T47D (cell line): ENCODE measurements at places on chromosomes 3 and 15.

DNA sequence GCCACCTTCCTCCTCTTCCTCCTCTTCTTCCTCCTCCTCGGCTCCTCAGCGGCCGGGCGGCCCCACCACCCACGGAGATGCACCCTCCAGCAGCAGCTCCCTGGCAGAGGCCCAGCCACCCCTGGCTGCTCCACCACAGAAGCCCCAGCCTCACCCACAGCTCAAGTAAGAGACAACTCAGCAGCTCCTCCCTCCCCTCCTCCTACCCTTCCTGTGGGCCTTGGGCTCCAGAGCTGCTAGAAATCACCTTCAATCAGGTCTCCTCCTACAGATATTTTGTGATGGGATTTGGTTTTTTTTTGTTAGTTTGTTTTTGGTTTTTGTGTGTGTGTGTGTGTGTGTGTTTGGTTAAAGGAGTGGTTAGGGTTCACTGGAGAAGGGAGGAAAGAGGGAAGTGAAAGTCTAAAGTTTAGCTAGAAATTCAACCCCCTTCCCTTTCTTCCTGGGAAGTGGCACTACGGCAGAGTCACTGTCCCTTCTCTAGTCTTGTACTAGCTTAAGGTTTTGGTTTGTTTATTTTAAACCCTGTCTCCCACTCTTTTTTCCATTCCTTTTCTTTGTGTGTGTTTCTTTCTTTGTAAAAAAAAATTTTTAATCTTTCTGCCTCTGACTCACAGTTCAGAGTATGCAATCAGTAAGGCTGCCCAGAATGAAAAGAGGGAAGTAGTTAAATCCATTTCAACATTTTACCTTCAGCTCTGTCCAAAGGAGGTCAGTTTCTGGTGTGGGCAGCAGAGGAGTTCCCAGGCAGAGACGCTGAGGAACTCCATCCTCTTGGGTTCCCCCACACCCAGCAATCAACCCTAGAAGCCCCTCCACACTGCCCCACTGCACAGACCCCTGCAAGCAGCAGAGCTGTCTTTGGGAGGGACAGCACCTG lies 29.0 kb upstream of the TIMP4 start:
- no peak for DNase-seq

DNA sequence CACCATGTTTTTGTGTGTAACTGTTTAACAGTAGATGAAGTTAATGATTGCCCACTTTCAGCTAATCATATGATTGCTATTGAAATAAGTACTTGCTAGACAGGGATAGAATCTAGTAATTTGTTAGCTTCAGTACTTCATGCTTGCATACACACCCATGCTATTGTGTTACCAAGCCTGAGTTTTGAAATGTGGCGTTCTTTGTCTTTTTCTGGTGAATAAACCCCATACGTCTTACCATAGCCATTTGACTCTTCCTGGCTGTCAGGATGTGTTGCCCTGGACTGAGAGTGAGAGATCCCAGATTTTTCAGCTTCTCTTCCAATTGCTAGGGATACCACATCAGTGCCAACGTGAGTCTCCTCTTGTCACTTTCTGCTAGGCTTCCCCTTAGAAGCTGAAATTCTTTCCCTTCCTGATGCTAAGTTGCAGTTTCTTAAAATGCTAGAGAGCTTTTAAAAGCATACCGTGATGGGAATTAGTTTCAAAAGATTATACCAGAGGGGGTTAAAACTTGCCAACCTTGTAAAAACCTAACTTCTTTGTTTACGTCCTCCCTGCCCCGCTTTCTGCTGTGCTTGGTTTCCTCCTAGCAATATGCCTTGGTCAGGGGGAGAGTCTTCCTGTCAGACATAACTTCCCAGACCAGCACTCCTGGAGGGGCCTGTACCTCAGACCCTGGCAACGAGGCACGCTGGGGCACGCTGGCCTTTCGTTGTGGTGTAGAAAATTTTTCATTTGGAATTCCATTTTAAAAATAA lies 62.9 kb upstream of the ULK4 start:
- DNase-seq, result no peak

DNA sequence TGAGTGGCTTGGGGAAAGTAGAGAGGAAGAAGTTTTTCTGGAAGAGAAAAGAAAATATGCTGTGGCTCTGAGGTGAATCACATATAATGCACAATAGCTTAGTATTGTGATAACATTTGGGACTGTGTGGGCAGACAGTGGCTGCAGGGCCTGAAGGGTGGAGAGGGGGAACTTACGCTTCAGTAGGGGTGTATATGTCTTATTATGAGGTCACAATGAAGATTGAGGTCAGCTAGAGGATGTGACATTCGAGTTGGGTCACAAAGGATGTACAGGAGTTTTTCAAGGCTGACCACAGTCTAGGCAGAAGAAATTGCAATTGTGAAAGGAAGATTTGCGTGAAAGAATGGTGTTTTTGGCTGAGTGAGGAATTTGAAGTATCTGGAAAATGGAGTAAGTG lies 414.8 kb downstream of the LPP start:
- no peak for DNase-seq

- no peak for DNase-seq
Measured at GRCh38 chr3:130323503-130323902, 22.0 kb upstream of the COL6A5 start.

DNA sequence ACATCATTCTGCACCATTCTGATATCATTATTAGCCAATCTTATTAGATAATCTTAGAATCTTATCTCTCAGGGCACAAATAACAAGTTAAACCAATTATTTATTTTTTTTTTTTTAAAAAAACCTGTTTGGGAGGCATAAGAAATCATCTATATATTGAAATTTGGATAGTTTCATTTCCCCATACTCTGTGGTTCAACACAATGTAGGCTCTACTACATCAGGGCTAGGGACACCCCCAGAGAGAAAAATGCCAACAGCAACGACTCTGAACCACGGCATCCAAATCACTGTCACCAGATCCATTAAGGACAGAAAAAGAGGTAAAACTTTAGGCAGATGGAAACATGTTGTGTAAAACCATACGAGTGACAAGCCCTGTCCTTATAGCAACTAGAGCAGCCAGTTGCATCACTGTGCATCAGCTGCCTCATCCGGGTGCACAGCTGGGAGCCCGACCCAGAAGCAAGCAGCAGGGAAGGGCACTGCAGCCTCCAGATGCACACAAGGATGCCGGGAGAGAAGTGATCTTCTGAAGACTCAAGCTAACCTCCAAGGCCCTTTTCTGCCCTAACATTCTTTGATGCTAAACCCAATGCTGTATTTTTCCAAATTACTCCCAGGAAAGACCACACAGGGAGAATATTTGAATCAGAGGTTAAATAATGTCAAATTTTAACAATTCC lies 381.1 kb downstream of the CTNNB1 start:
- no peak for DNase-seq

GRCh38 chr15:96893159-96893906 lies 562.8 kb downstream of the NR2F2 start:
- DNase-seq, result peak; percentile 75

- DNase-seq, result no peak
Measured at GRCh38 chr3:14439501-14440167, 37.2 kb downstream of the SLC6A6 start.

- DNase-seq, result no peak
Measured at GRCh38 chr3:101074518-101074917, 81.3 kb upstream of the ABI3BP start.

DNA sequence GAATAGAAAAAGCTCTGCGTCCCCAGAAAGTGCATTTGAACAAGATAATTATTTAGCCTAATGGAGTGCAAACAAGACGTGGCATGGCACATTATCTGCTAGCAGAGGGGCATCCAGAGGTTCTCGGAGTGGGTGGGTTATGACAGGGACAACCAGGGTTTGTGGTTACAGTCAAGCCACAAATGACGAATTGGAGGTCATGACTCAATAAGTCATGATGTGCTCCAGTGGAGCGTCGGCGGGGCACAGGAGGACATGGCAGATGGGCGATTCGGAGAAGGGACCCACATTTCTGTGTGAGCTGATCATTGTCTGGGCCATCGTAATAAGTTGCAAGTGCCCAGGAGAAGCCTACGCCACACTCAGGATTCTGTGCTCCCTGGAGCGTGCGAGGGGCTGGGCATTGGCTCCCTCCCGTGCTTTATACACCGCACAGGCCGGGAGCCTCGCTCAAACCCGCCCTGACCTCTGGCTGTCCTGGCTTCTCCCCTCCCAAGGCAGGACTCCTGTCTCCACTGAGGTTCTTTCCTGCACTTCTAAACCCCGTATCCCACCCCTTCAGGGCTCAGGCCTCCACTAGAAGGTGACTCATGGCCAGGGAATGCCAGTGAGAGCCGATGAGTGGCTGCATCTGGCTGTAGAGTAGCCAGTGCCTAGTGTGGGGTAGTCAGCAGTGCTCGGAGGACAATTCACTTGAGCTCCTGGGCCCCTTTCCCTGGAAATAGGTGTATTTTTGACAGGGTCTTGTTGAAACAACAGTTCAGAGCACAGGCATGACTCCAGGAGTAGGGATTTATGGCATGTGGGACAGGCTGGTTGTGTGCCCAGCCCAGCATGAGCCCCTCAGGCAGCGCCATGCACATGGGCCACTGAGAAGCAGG lies 67.4 kb downstream of the GRIP2 start:
- DNase-seq, result no peak

- no peak for DNase-seq
Measured at GRCh38 chr3:46939578-46940445, 36.7 kb downstream of the CCDC12 start.

- no peak for DNase-seq
Measured at GRCh38 chr3:117836296-117836695, 1126.7 kb downstream of the TUSC7 start.

- no peak for DNase-seq
Measured at GRCh38 chr3:134299185-134299887, 48.7 kb upstream of the RYK start.

DNA sequence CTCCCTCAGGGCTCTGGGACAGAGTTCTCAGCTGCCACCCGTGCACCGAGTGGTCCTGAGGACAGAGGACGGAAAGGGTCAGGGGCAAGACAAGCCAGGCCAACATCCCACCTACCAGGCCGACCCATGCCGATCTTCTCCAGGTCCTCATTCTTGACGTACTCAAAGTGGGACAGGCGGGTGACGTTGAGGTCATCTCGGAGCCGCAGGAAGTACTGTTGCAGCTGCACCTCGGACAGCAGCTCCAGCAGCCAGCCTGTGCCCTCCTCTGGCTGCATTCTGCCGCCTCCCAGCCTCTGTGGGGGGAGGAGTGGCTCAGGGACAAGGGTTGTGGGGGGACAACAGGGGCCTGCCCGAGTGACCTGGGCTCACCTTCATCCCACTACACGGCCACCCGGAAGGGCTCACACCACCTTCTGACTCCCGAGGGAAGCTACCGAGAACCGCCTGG lies 20.0 kb downstream of the TNK2 start:
- DNase-seq, result no peak

- DNase-seq, result no peak
Measured at GRCh38 chr15:34737477-34737876, 17.3 kb downstream of the GJD2 start.

DNA sequence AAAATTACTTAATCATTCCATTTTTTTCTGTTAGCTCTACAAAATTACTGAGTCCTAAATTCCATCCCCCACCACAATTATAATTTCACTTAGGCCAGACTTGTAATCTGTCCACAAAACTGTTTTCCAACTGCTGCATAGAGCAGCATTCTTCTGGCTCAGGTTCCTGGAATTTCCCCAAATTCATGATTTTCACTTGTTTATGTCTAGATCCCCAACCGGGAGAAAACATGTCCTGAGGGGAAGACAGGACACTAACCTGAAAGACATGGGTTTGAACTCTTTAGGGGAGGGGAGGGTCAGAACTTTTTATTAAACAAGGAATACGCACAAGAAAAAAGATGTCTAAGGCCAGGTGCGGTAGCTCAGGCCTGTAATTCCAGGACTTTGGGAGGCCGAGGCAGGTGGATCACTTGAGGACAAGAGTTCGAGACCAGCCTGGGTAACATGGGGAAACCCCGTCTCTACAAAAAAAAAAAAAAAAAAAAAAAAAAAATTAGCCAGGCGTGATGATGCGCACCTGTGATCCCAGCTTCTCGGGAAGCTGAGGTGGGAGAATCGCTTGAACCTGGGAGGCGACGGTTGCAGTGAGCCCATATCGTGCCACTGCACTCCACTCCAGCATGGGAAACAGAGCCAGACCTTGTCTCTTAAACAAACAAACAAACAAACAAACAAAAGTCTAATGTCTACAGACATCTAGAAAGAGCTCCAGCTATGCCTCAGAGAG lies 1.5 kb downstream of the ETFA start:
- DNase-seq, result no peak

- no peak for DNase-seq
Measured at GRCh38 chr3:197737319-197737649, 580 bp upstream of the RUBCN start.

- DNase-seq, result peak; percentile 39
Measured at GRCh38 chr3:129005526-129006303, 4.6 kb downstream of the EFCC1 start.

DNA sequence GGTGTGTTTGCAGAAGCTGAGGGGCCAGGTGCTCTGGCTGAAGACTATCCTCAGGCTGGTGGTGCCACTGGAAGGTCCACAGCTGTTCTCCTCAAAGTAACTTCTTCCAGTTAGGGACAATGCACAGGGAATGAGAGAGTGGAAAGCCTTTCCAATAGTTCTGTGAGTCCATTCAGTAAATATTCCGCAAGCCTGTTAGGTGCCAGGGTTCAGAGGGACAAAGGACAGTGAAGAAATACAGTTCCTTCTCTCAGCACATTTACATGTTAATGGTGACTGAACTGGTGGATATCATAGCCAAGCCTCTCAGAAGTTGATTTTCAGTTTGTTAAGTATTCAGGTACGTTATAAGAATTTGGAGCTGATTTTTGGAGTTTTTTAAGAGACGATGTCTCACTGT lies 122.5 kb downstream of the C3orf70 start:
- DNase-seq, result no peak

GRCh38 chr3:45579251-45579650 lies 15.3 kb upstream of the LIMD1 start:
- DNase-seq, result no peak

GRCh38 chr15:56205061-56205876 lies 38.4 kb downstream of the RFX7 start:
- DNase-seq, result no peak
